ENCODE measurements at places on chromosomes 3 and 15.

GRCh38 chr3:159989973-159990846 is 1.6 kb downstream of the IL12A start:
- DNase-seq, result no peak

- DNase-seq, result no peak
Observed at GRCh38 chr3:94305835-94306611, 243.2 kb downstream of the NSUN3 start.

- DNase-seq, result no peak
Observed at GRCh38 chr3:87161851-87162250, 65.3 kb upstream of the CHMP2B start.

DNA sequence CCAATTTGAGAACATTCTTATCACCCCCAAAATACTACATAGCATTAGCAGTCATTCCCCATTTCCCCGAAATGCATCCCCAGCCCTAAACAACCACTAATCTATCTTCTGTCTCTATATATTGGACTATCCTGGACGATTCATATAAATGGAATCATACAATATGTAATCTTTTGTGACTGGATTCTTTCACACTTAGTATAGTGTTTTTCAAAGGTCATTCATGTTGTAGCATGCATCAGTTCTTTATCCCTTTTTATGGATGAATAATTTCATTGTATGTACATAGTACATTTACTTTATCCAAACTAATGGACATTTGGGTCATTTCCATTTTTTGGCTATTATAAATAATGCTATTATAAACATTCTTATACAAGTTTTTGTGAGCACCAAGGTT is 27.5 kb upstream of the EIF1B start:
- no peak for DNase-seq

- no peak for DNase-seq
Observed at GRCh38 chr15:89781055-89781454, 4.9 kb downstream of the MESP2 start.

GRCh38 chr3:116607205-116607604 is 102.4 kb upstream of the TUSC7 start:
- no peak for DNase-seq

GRCh38 chr15:19973718-19974117 is 567.9 kb downstream of the GOLGA6L6 start:
- no peak for DNase-seq

GRCh38 chr3:101128786-101129185 is 135.6 kb upstream of the ABI3BP start:
- no peak for DNase-seq

Data from amniotic epithelial cell (primary cell).